ENCODE measurements at places on chromosomes 7 and 10.

- DNase-seq: no peak
These were observed 122.6 kb downstream of the DKK1 start for GRCh38 chr10:52436664-52437063.

DNA sequence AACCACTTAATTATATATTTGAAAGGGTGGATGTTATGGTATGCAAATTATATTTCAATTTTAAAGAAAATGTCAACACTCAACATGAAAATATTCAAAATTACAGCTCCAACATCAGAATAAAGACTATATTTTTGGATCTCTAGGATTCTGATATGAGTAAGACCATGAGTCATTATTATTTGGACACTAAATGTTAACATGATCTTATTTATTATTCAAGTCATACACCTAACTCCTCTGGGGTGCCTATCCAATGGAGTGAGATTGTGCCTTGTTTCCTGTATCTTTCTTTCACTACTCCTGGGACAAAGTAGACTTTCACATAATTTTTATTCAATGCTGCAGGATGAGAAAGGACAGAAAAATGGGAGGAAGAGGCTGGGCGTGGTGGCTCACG is 135.2 kb upstream of the PRSS1 start:
- DNase-seq: no peak

- peak; percentile 10 for DNase-seq
These were observed 28.4 kb downstream of the UBE2D4 start for GRCh38 chr7:43954524-43955228.

DNA sequence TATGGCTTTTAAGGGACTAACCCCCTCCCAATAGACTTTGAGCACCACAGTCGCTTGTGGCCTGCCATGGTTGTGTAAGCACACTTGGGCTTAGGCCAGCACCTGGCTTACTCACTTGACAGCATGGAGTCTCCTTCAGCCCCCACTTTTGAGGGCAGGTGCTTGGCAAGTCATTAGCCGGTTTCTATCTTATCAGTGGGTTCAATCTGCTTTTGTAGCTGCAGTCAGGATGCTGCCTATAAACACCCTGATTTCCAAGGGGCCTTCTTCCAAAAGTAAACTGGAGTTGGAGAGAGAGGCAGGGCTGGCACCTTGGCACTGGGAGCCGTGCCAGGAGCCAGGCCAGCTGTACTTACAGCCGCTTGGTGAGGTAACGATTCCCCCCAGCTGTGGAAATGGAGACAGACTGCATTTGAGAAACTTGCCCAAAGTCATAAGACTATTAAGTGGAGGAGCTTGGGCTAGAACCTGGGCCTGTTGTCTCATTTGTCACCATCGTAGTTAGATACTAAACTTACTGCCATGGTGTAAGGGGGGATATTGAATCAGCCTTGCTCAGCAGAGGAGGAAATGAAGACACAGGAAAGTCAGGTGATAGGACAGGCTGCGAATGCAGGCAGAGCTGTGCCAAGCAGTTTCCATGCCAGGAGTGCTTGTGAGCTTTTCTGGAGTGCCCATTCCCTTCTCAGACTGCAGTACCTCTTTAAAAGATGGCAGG is 92.2 kb upstream of the EFCAB10 start:
- no peak for DNase-seq

GRCh38 chr7:140232957-140233917 is 56.5 kb upstream of the KDM7A start:
- DNase-seq: no peak

- no peak for DNase-seq
These were observed 2.3 kb downstream of the PRXL2A start for GRCh38 chr10:80410578-80411145.

GRCh38 chr10:18312374-18313139 is 172.3 kb downstream of the CACNB2 start:
- DNase-seq: no peak

DNA sequence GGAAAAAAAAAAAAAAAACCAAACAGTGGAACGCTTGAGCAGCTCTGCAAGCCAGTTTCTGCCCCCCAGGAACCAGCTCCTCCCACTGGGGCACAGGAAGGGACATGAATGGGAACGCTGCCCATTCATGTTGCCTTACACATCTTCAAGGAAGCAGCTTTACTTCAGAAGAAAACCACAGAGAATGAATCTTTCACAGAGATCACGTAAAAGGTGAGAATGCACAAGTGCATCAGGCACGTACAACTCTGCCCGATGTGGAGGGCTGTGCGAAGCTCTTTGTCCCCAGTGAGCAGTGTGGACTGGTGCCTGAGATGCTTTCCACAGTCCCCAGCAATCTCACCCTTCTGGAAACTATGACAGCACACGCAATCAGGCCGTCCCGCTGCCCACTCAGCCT is 106.2 kb downstream of the DLG5 start:
- no peak for DNase-seq

GRCh38 chr7:43568529-43568928 is 14.4 kb upstream of the STK17A start:
- DNase-seq: no peak

DNA sequence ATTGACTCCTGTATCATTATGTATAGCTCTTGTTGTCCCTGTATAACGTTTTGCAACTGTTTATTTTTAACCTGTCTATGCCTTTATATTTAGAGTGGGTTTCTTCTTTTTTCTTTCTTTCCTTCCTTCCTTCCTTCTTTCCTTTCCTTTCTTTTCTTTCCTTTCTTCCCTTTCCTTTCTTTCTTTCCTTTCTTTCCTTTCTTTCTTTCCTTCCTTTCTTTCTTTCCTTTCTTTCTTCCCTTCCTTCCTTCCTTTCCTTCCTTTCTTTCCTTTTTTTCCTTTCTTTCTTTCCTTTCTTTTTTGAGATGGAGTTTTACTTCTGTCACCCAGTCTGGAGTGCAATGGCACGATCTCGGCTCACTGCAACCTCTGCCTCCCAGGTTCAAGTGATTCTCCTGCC is 5.9 kb downstream of the JAKMIP3 start:
- DNase-seq: no peak

GRCh38 chr7:149715476-149715875 is 57.9 kb downstream of the ZNF467 start:
- no peak for DNase-seq

- no peak for DNase-seq
These were observed 40.6 kb upstream of the FAM3C start for GRCh38 chr7:121436688-121437087.

DNA sequence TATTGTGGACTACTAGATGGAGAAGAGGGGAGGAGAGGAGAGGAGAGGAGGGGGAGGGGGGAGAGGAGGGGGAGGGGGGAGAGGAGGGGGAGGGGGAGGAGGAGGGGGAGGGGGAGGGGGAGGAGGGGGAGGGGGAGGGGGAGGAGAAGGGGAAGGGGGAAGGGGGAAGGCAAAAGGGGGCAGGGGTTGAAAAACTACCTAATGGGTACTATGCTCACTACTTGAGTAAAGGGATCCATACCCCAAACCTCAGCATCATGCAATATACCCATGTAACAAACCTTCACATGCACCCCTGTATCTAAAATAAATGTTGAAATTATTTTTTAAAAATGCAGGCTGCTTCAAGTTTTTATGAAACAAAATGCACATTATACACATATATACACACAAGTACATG is 15.1 kb upstream of the LMOD2 start:
- no peak for DNase-seq

GRCh38 chr10:94123258-94123995 is 129.7 kb downstream of the PLCE1 start:
- DNase-seq: no peak

DNA sequence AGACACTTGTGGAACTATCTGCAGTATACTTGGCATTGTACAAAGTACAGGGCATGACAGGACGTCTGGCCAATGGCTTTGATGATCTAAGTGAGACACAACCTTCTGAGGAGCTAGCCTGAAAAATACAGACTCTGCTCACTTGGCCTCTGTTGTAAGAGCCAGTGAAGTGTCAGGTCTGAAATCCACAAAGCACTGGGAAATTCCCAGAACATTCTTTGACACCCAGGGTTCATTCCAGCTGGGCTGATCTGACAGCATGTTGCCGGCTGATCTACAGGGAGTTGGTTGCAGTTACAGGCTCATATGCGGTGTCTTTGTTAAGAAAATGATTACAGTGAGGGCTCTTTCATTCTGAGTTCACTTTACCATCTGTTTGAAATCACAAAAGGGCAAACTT is 354.6 kb downstream of the PHF14 start:
- no peak for DNase-seq

GRCh38 chr10:99617696-99618095 is 2.5 kb downstream of the SLC25A28 start:
- DNase-seq: no peak

DNA sequence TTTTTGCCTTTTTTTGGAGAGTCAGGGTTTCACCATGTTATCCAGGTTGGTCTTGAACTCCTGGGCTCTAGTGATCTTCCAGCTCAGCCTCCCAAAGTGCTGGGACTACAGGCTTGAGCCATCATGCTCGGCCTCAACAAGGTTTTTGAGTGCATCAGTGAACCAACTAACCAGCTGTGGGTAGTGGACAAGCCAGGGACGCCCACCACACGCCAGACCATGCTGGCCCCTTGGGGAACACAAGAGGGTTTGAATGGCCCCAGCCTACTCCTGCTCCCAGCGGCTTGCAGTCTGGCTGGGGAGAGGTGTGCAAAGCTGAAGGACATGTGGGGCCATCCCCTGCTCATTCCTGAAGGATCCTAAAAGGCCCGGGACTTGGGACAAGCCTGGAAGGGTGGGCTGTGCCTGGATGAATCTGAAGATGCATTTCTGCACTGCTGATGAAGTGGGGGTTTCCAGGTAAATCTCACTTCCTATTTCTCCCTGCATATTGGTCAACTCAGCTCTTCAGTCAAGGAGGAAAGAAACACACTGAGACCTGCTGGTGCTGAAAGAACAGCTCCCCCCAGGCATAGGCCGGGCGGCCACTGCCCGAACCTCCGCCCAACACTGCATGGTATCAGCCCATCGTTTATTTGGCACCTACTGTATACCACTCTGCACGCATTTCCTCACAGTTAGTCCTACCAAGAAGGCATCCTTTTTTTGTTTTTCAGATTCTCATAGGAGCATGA is 6.9 kb downstream of the MMD2 start:
- DNase-seq: no peak

DNA sequence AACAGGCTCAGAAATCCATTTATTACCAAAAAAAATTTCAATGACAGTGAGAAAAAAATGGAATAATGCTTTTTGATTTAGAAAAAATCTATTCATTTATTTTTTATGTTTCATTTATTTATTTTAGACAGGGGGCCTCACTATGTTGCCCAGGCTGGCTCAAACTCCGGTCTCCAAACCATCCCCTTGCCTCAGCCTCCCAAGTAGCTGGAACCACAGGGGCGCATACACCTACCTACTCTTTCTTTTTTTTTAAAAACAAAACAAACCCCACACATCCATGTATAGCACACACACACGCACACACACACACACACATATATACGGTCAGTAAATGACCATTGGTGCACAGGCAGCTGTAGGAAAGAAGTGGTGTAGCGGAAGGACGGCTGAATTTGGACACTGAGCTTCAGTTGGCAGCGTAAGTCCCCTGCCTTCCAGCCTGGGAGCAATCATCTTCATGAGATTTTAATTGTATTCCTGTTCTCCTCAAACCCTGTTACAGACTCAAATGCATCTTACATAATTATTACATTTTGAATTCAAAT is 28.8 kb downstream of the ARL4A start:
- no peak for DNase-seq

DNA sequence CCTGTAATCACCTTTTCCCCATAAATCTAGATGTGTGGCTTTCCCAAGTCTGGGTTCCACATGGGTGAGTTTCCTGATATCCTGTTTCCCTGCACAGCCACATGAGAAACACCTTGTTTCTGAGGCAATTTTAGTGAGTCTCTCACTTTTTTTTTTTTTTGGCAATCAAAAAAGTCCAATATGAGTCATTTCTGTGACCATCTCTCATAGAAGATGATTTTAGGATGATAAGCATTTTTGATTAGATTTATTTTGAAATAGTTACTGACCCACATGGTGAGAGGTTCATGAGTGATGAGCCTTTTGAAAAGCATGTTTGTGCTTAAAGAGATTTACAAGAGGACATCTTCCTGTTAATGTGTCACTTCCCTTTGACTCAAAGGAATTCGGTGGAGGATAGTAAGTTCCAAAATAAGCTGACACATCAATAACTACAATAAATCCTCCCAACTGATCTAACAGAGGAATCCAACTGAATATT is 464.0 kb downstream of the INHBA start:
- no peak for DNase-seq

DNA sequence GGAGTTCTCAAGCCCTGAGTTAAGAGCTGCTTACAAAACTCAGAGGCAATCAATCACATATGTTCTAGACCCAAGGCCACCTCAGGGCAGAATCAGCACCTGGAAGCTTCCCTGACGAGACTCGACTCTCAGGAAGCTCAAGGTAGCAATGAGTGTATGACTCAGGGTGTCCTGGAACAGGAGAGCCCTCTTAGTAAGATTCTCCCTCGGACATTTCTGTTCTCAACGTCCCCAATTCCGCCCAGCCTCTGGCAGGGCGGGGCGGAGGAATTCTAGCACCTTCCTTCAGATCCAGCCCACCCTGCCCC is 39.6 kb upstream of the PROSER2 start:
- no peak for DNase-seq

DNA sequence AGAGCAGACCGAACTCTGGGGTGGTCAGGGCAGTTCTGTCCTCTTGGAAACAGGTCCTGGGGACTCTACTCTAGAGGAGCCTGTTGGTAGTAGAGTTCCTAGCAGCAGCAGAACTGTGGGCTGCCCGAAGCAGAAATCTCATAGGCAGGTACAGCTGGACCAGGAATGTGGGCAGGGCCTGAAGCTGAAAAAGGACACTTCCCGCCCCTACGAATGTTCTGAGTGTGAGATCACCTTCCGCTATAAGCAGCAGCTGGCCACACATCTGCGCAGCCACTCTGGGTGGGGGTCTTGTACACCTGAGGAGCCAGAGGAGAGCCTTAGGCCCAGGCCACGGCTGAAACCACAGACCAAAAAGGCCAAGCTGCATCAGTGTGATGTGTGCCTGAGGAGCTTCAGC is 8.3 kb upstream of the ZNF783 start:
- DNase-seq: no peak

- DNase-seq: no peak
These were observed 40.9 kb downstream of the ARL5B start for GRCh38 chr10:18699849-18700840.

GRCh38 chr10:98251399-98251798 is 16.6 kb downstream of the LOXL4 start:
- DNase-seq: no peak

Measured in activated naive CD8-positive, alpha-beta T cell treated with anti-CD3 and anti-CD28 coated beads for 36 hours (primary cell).